ENCODE measurements at places on chromosomes 2 and 18. TPM values are rescaled to one million over a fixed set of nuclear protein-coding genes. Genes with fewer than 3 reads are reported as not detected.

GRCh38 chr18:48124857-48125626 lies 194.6 kb upstream of the SMAD2 start:
- peaks cover 4% of the 10 kb centered on the region for H3K4me1 ChIP-seq
- H3K27me3 ChIP-seq: peaks cover 12% of the 10 kb centered on the region
- H3K36me3 ChIP-seq: no peaks in the 10 kb centered on the region

The ABCB11 gene
- total RNA-seq: 0.03 TPM

DNA sequence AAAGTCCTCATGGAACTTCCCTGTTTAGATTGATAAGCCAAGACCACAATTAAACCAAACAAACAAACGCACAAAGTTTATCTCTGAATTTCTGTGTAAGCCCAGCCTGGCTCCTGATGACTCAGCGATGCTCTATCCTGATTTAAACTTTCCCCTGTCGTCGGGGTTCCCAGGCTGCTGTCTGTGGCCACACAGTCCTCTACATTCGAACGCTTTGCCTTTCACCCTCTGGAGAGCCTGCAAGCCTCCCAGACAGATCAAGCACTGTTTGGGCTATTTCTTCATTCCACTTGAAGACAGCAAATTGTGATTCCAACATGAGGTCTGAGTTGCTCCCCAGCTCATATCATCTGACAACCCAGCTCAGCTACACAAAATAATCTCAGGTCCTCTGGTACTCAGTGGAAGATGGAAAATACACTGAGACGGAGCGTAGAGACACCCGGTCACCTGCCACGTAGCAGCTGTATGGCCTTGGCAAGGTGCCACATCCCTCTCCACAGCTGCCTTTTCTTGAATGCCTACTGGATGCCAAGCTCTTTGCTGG lies 51.2 kb downstream of the CYRIA start:
- no peak for DNase-seq
- H3K4me3 ChIP-seq: no peak overlapping the region
- peaks cover 5% of the 10 kb centered on the region for H3K27me3 ChIP-seq
- H3K4me1 ChIP-seq: peaks cover under 1% of the 10 kb centered on the region
- H3K36me3 ChIP-seq: no peaks in the 10 kb centered on the region

DNA sequence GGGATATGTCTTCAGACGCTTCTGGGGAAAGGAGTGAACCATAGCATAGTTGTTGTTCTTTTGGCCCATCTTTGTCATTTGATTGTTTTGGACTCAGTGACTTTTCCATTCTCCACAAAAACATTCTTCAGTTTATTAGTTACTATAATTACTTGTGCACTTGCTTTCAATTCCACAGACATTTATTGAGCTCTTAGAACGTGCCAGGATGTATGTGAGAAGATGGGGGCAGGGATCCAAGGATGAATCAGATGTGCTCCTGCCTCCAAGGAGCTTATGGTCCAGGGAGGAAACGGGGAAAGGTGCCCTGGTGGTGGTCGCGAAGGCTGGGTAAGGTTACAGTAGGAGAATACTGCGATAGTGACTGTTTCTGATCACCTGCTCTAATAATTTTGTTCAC lies 6.9 kb upstream of the SLC4A3 start:
- H3K36me3 ChIP-seq: no peaks in the 10 kb centered on the region
- DNase-seq: no peak
- no peak overlapping the region for H3K27ac ChIP-seq
- H3K4me1 ChIP-seq: no peaks in the 10 kb centered on the region
- peaks cover 30% of the 10 kb centered on the region for H3K27me3 ChIP-seq
- H3K4me3 ChIP-seq: no peak overlapping the region

DNA sequence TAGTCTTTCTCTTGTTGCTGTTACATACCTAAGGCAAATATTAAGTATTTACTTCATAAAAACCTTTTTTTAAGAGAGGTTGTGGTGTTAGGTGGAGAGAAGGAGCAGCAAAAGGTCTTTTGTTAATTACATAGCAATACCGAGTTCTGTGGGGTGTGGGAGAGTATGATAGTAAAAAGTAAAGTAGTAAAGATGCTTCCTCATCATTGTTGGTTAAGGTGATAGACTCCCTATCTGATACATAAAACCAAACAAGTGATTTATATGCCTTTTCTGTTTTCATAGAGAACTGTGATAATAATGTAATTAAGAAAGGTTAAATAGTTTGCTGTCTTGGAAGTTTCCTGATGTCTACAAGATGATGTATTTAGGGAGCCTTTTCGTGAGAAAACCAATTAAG lies 75.4 kb downstream of the EML4 start:
- peaks cover 14% of the 10 kb centered on the region for H3K4me1 ChIP-seq
- no peak overlapping the region for H3K4me3 ChIP-seq
- no peak overlapping the region for H3K27ac ChIP-seq
- H3K27me3 ChIP-seq: no peaks in the 10 kb centered on the region
- peaks cover 25% of the 10 kb centered on the region for H3K36me3 ChIP-seq
- DNase-seq: no peak

- H3K4me1 ChIP-seq: no peaks in the 10 kb centered on the region
- no peaks in the 10 kb centered on the region for H3K36me3 ChIP-seq
- H3K4me3 ChIP-seq: no peak overlapping the region
- no peak for DNase-seq
- H3K27me3 ChIP-seq: no peaks in the 10 kb centered on the region
Measured at GRCh38 chr2:146385031-146385430, 1459.8 kb upstream of the ACVR2A start.

Data from activated CD8-positive, alpha-beta T cell treated with anti-CD3 and anti-CD28 coated beads, Interleukin-2, amount 10 ng/mL, durations not matched to agents 7 days and 5 days (primary cell).